ENCODE measurements at places on chromosomes 16 and 17.

GRCh38 chr17:38434178-38434665, 6.0 kb downstream of the ARHGAP23 start:
- no peak for DNase-seq

DNA sequence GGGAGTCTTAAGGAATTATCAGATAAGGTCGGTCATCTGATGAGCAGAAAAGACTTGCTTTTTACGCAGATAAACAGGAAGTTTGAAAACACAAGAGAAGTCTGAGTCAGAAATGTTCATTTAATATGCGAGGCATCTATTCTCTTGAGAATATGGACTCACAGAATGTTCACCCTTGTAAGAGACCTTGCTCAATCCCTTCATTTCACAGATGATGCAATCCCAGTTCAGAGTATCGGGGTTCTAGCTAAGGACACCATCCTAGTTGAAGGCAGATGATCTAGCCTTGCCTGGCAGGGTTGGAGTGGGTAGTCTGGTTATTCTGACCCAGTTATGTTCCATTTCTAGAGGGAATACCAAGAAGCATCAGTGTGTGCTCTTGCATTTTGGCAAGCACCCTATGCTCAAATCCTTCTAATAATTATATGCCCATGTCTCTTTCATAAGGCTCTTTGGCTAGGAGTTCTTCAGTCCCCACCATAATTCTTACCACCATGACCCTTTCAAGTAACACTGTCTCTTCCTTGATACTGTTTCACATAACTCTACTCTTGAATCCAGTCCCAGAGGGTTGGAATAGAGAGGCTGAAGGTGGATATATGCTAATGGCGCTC, 42.5 kb downstream of the YPEL2 start:
- DNase-seq = no peak

- DNase-seq = no peak
Measured at GRCh38 chr16:25005445-25006306, 9.5 kb downstream of the ARHGAP17 start.

GRCh38 chr16:81385031-81385756, 59.4 kb upstream of the CMIP start:
- no peak for DNase-seq

- no peak for DNase-seq
Measured at GRCh38 chr17:57872536-57872935, 22.7 kb upstream of the MRPS23 start.

- no peak for DNase-seq
Measured at GRCh38 chr16:83932304-83932703, 20.7 kb upstream of the OSGIN1 start.

DNA sequence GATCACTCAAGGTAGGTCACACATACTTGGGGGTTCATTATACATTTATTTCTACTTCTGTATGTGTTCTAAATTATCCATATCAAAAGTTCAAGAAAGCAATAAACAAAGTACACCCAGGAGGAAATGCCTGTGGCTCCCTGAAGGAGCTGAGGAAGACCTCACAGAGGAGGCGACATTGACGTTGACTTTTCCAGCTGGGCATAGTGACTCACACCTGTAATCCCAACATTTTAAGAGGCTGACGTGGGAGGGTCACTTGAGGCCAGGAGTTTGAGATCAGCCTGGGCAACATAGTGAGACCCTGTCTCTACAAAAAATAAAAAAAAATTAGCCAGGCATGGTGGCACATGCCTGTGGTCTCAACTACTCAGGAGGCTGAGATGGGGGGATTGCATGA, 16.3 kb downstream of the ITGAD start:
- DNase-seq = no peak

DNA sequence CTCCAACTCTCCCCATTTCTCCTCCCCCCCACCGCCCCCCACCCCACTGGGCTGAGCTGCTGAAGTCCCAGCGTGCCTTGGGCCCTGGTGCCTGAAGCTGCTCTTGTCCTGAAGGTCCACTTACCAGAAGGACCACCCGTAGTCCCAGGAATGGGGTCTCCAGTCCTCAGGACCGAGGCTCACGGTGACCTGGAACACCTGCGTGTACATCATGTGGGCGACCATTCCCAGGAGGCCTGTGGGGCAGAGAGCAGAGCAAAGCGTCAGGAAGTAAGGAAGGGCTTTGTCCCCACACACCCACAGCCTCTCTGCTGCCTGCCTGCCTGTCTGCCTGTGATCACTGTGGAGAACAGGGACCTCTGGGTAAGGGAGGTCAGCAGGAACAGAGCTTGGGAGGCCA, 218.7 kb downstream of the GSG1L start:
- DNase-seq = no peak

DNA sequence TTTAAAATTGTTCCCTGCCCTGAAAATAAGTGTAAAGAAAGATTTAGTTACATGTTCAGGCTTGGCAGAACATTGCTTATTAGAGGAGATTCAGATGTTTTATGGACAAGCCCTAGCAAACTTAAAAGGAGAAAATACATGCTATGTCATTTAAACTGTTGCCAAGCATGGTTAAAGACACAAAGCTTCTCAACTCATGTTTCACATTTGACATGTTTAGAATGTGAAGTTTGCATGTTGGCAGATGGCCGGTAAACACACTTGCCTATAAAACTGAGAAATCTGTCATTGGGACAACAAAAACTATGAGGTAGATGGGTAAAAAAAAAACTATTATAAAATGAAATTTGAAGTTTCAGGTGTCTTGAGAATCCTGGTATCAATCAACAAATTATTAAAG, 5.8 kb downstream of the KRTAP29-1 start:
- DNase-seq = no peak

- DNase-seq = no peak
Measured at GRCh38 chr17:15501793-15502192, 34.4 kb upstream of the CDRT4 start.

DNA sequence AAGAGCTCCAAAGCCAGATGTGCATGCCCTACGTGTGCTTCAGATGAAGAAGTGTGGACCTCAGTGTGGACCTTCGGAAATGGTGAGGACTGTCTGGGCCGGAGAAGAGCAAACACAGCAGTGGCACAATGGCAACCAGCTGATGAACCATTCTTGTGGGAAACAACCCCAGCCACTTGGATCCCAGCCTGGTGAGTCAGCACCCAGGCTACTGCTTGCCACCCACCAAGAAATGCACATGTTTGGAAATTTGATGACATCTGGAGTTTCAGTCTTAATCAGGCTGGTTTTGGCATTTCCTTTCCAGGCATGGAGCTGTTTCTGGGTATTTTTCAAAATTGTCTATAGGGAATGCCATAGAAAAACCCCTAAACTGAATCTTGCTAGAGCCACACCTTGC, 42.7 kb downstream of the DYNLRB2 start:
- peak; percentile 51 for DNase-seq

- no peak for DNase-seq
Measured at GRCh38 chr17:74805591-74805991, 29.4 kb upstream of the NAT9 start.

- no peak for DNase-seq
Measured at GRCh38 chr16:53991754-53992378, 287.9 kb downstream of the FTO start.

DNA sequence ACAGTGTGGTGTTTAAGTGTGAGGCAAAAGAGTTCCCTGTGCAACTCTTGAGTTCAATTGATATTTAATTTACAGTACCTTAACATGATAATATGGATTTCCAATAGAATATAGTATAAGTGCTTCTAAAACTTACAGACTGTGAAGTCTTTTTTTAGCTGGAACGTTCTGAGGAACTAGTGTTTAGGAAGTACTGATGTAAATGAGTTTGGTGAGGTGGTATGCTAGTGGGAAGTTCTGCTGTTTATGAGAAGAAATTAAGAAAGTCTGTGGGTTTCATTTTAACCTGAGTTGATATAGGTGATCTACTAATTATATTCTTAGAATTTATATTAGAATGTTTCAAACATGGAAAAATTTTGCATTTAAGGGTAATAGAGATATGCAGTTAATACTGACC, 32.0 kb downstream of the PTRH2 start:
- DNase-seq = no peak

DNA sequence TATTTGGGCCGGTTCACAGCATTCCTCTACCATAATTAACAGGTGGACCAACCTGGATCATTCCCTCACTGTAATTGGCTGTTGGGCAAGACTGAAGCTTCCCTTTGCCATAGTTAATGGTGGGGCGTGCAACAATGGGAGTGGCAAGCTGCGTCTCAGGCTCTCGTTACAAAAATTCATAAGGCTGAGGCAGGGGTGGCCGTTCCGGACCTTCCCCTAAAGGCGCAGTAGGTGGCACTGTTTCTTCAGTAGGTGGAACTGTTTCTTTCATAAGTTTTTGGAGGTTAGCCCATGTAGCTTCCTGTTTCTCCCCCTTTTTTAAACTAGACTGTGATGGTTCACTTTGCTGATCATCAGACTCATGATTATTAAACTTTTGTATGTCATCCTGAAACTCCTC, 17.0 kb upstream of the TMC5 start:
- DNase-seq = no peak

- DNase-seq = peak; percentile 45
Measured at GRCh38 chr17:75516619-75517296, 430 bp downstream of the TSEN54 start.

DNA sequence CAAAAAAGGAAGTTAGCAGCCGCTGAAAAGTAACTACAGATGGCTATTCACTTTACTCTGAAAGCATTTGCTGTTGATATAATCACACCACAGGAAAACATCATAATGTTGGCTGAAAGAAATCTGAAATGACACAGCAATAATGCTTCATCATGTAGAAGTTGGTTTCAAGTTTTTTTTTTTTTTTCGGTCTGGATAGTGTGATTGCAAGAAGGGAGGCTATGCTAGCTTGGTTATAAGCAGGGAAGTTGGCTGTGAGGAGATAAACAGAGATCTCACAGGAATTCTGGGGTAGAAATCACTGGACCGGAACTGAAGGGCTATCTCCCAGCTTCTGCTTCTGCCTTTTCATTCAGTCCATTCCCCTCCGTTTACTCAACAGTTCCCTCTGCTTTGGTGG, 57.9 kb downstream of the MYO1D start:
- no peak for DNase-seq

DNA sequence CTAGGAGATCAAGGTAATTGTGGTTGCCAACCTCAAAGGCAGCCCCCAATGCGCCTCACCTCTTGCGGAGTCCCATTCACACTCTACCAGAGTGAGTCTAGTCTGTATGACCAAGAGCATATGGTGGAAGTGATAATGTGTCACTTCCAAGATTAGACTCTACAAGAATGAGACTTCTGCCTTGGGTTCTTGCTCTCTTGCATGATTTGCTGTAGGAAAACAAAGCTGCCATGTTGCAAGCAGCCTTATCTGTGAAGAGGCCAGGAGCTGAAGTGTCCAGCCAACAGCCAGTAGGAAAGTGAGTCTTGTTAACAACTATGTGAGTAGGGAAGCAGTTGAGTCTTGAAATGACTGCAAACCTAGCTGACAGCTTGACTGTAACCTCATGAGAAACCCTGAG, 3.4 kb downstream of the TERF2 start:
- no peak for DNase-seq

- DNase-seq = no peak
Measured at GRCh38 chr16:84407588-84408313, 39.4 kb downstream of the ATP2C2 start.

DNA sequence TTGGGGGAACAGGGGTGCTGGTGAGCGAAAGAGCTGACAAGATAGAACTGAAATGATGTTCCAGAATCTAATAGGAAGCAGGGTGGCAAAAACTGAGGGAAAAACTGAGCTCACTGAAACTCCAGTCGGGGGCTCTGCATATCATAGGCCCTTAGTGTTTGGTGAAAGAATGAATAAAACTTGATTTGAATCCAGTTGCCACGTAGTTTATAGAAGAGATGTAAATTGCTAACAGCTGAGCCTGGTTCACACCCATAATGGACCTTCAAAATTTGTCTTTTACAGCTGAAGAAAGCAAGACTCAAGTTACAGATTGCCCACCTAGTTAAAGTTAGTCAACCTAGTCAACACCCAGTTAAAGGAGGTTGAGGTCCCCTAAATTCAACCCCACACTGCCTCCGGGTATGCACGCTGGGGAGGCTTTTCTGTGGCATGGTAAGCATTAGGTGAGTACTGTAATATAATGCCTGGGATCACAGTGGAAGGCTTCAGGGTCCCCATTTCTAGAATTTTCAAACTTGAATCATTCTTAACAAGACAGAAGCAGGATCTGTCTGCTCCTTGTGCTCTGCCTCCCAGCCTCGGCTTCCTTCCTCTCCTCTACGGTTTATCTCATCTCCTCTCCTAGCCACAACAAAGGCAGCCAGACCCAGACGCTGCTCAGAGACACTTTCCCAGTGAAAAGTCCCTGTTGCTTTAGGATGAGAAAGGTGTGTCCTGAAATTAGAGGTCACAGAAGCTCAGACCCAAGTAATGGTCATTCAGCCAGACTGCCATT, 26.9 kb upstream of the SUPT4H1 start:
- no peak for DNase-seq
